ENCODE measurements at places on chromosomes 6 and 20. TPM values are rescaled to one million over a fixed set of nuclear protein-coding genes. Genes with fewer than 3 reads are reported as not detected.

The KHDRBS2 gene
- total RNA-seq, result 12.4 TPM

GRCh38 chr20:33685328-33686099 lies 671 bp downstream of the E2F1 start:
- peak; percentile 74 for DNase-seq

DNA sequence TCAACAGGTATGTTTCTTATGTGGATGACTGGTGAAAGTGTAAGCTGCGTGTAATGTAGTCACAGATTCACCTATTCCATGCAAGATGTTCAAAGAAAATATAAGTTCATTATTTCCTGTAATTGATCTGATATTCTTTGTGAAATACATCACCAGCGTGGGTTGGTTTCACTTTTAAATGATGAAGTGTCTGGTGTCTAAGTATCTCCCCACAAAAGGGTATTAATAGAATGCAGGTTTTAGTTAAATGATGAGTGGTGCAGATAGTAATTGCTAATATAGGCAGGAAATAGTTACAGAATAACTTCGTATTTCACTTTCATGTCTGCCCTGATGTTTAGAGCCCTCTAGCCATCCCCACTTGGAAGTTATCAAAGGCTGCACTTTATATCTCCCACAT lies 22.2 kb downstream of the PGBD1 start:
- DNase-seq, result no peak

The SASH1 gene
- total RNA-seq, result 5.3 TPM

The MAP7 gene
- 24.1 TPM for total RNA-seq
